ENCODE measurements at places on chromosomes 16 and 17. TPM values are rescaled to one million over a fixed set of nuclear protein-coding genes. Genes with fewer than 3 reads are reported as not detected.

GRCh38 chr17:46943501-46944393, 20.8 kb downstream of the GOSR2 start:
- DNase-seq = peak; percentile 46

GRCh38 chr16:64657316-64658011, 464.4 kb downstream of the CDH11 start:
- DNase-seq = no peak

DNA sequence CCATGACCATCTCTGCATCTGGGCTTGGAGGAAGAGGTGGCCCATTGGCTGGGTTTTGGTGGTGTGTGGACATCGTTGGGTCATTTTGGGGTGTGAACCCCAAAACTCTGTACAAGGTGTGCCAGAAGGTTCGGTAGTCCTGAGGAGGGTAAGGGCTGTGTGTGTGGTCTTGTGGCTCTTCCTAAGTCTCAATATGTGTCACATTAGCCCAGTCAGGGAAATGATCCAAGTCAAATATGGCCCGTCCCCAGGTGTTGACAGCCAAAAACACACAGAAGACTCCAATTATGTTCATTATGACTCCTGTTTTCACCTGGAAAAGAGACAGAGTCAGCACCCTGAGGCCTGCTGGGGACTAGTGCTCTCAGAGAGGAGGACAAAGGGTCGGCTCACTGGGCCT, 27.1 kb downstream of the SLC13A5 start:
- no peak for DNase-seq

- no peak for DNase-seq
Observed at GRCh38 chr16:68300734-68301459, 9.8 kb downstream of the SLC7A6OS start.

- DNase-seq = no peak
Observed at GRCh38 chr17:82502207-82502606, 17.3 kb upstream of the FOXK2 start.

GRCh38 chr17:62705156-62705777, 77.8 kb downstream of the MRC2 start:
- DNase-seq = no peak

The LRRC37A gene
- total RNA-seq = 7.7 TPM

The TPPP3 gene
- not detected for total RNA-seq

The NFATC2IP gene
- 117 TPM for total RNA-seq

The SP6 gene
- 0.22 TPM for total RNA-seq

All from activated naive CD8-positive, alpha-beta T cell treated with anti-CD3 and anti-CD28 coated beads, Interleukin-2, amount 10 ng/mL, durations not matched to agents 7 days and 5 days (primary cell).